ENCODE measurements at places on chromosomes 5 and 9.

DNA sequence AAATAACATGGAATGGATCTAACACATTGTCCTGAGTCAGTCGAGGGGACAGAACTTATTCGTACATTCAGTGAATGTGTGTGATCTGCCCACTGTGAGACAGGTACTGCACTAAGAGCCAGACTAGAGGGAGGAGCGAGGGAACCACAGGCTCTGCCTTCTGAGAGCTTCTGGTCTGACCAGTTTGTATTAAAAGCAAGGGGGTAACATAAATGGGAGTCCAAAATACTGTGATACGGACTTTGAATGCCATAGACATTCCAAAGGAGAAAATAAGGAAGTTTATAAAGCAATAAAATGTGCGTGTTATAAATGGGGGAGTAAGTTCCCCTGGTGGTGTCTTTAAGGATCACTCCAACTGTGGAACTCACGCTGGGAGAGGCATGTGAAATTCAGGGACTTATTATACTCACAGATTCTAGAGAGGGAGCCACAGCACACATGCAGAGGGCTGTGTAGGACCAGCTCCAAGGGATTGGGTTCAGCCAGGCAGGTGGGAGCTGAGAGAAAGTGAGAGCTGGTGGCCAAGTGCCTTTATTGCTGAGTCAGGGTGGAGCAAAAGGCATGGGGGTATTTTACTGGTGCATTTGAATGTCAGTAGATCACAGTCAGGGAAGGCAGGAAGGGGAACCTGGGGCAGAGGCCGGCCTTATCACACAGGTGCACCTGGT is 186.5 kb upstream of the WWC1 start:
- DNase-seq: no peak

DNA sequence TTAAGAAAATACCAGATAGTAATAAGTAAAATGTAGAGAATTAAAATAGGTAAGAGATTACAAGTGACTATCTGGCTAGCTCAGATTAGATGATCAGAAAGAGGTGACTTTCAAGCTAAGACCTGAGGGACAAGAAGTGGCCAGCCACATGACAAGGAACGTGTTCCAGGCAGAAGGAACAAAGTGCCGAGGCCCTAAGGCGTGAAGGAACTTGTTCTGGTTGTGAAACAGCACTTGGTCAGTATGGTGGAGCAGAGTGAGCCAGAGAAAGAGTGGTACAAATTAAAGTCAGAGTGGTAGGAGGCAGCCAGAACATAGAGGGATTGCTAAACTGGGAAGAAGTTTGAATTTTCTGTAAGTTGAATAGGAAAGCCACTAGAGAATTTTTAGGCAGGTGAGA is 73.6 kb downstream of the ADRB2 start:
- no peak for DNase-seq

DNA sequence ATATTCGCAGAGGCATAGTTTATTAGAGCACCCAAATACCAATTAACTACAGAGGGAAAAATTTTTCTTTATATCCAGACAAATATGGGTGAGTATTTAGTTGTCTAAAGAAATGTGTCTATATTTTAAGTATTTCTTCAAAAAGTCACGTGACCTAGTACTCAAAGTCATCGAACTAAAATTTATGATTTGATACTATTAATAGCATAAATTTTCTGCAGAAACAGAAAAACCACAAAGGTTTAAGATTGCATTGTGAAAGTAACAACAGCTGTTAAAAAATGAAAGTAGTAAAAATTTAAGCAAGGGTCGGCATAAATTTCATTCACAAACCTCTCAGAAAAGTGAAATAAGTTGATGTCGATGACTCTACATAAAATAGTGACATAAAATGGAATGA is 323.9 kb upstream of the RORB start:
- no peak for DNase-seq

DNA sequence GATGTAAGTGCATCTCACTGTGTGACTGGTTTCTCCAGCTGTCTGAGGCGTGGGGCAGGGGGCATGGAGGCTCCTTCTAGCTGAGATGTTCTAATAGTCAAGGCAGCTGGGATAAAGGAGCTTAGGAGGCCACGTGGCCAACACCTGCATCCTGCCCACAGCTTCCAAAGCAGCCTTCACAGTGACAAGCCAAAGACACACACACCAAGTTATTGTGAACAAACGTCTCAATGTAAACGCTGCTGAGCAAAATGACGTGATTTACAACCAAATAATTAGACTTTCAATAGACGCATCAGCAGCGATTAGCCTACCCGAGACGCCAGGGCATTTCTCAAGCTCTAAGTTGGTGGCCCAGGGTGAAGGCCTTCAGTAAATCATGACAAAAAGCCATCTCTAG is 23.2 kb upstream of the SLC25A51 start:
- DNase-seq: no peak

DNA sequence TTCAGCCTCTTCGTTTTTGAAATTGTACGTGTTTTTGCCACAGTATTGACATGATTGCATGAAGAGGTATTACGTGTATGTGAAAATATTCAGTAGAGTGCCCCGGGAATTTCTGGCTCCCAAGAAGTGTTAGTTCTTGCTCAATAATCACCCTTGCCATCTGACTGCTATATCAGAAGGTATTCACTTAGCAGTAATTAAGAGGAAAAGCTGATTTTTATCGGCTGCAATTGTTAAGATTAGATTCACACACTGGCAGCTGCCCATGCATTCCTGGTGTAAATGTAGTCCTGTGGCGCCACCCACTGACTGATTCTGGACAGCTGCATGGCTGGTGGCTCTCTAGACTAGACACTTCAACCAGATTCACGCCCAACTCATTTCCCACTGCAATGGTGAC is 440.1 kb upstream of the ADAMTS16 start:
- DNase-seq: no peak

GRCh38 chr5:27208051-27208450 is 169.7 kb upstream of the CDH9 start:
- no peak for DNase-seq

GRCh38 chr9:131396626-131397025 is 2.7 kb downstream of the PRRC2B start:
- DNase-seq: no peak

DNA sequence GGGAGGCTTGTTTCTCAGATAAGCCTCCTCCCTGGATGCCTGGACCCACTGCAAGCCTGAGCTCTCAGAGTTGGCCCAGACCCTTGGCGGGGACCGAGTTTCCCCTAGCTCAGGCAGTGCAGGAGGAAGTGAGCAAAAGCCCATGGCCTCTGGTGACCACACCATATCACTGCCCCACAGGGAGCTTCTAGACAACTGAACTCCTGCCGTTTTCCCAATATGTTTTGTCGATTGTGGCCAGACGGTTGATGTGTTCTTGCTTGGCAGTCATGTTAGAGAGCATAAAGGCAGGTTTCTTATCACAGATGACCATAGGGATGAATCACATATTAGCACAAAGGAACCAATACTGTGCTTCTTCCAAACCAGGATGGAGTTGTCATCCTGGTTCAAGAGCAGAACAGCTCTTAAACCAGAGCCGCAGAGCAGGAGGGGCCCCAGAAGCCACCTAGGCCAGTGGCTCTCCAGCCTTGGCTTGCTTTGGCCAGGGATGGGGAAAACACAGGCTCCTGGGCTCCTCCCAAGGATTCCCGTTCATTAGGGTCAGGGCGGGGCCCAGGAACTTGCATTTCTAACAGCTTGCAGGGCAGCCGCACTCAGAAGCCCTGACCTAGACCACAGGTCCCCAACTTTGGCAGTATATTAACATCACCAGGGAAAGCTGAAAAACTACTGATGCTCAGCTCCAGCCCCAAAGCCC is 113.1 kb upstream of the TBC1D2 start:
- no peak for DNase-seq

DNA sequence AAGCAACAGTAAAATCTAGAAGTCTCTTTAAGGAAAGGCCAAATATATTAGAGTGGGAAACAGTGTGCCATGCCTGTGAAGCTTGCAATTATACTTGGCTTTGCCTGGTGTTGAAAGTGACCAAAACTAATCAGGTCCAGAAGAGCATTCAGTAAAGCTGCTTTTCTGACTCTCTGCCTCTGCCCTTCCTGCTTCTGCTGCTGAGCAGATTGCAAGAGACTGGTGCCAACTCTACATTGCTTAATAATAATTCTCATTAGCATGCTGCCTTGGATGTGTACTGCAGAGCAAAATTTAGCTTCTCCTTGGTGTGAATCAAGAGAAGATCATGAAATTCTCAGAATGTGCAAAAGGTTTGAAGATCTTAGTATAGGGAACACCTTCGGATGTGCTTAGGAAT is 120.4 kb upstream of the RFX3 start:
- no peak for DNase-seq

- DNase-seq: no peak
These were observed 270.4 kb upstream of the TMEM161B start for GRCh38 chr5:88539026-88539425.

DNA sequence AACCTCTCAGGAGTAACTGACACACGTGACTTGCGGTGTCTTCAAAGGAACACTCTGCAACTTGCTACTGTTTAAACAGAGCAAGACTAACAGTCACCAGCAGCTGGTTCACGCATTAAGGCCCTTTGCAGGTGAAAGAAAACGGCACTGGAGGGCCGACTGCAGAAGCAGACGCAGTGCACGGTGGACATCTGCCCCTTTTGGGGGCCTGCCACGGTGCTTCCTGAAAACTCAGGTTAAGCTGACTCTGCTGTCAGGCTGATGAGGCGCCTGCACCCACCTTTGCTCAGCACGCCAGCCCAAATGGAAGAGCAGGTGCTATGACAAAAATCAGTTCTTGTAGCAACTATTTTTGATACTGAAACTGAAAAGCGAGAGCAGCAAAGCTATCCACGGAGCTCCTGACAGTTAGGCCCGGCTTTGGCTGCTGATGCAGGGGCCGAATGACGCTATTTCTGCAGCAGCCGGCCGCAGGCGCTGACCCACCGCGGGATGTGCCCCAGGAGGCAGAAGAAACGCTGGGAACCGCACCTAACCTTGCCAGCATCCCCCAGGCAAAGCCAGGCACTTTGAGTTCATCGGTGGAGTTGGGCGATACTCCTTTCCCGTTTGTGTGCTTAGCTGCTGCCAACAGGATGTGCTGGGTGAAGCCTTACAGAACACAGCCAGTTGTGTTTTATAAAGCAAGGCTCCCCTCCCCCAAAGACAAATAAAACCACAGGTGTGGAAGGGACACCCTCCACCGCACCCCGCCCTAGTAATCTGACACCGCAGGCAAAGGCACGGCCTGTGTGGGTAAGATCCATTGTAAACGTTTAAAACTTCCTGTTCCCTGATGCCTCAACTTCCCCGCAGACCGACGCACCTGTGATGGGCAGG is 21.1 kb upstream of the TERT start:
- DNase-seq: peak; percentile 82

DNA sequence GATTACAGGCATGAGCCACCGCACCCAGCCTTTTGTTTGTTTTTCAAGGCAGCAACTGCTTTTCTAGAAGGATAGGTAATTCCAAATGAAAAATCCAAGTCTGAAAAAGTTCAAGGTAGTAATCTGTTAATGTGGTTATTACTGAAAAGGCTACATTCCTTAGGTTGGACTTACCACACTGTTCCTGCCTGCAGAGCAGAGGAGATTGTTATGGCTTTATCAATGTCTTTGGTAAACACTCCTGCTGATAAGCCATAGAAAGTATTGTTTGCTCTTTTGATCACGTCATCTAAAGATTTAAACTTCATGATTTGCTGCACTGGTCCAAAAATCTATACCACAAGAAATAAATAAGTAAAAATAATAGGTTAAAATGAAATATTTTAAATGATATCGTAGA is 43.4 kb downstream of the ALDH1A1 start:
- no peak for DNase-seq

- DNase-seq: no peak
These were observed 1.2 kb downstream of the SEMA4D start for GRCh38 chr9:89496645-89497256.

DNA sequence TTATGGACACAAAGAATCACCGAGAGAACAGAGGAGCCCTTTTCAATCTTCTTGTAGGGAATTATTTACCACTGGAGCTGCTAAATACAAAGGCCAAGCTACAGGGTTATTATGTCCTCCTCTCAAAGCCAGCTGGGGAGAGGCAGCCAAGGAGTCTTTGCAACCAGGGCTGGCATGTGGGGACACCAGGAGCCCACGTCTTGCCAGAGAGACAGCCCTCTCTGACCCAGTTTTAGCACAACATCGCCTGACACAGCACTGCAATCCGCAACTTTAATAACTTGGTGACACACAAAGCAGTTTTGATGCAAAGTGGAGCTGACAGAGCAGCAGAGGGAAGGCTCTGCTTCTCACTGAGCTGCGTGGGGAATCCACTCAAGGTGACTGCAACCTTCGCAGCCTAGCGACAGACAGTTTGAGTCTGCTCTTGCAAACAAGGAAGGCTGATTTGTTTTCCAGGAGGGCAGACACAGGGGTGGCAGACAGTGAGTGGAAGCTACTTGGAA is 33.6 kb downstream of the TLR4 start:
- no peak for DNase-seq

- no peak for DNase-seq
These were observed 4.0 kb downstream of the PAPPA start for GRCh38 chr9:116157436-116158138.

GRCh38 chr9:6711403-6711802 is 46.4 kb upstream of the KDM4C start:
- DNase-seq: no peak

DNA sequence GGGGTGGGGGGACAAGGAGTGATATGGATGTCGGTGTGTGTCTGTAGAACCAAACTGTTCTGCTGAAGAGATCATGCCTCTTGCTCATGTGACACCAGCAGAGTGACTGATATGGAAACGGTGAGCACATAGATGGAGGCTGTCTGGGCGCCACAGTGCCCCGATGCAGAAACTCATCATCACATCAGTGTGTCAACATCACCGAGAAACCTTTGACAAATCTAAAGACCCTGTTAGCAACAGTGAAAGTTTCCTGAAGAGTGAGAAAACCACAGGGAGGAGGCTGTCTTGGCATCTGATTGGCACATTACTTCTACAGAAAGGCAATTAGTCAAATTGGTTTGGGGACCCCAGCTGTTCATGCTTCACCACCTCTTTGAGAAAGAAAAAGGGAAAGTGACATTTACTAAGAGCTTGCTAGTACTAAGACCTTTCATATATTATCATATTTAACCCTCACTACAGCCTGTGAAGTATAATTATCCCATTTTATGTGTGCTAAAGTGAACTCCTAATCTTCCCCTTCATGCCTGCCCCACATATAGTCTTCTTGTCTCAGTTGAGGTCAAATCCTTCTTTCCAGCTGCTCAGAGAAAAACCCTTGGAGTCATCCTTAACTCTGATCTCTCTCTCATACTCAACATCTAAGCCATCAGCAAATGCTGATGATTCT is 25.6 kb downstream of the CSF2 start:
- DNase-seq: no peak

GRCh38 chr9:112180387-112180881 is 5.3 kb upstream of the SUSD1 start:
- DNase-seq: no peak

DNA sequence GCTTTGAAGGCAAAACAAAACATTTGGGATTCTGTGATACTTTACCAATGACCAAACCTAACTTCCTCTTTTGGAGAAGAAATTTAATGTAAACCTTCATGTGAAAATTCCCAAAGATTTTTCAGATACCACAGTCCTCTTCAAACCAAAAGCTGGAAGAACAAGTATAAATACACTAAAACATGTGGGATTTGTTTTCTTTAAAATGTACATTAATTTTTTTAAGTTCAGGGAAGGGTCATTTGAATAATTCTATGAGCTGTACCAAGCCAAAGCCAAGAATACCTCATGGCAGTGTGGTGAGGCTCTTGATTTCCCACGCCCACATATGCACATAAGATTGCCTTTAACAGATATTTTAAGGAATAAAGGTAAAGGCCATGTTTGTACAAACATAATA is 28.4 kb upstream of the ITGA1 start:
- no peak for DNase-seq

GRCh38 chr5:89086390-89087086 is 203.6 kb upstream of the MEF2C start:
- no peak for DNase-seq

GRCh38 chr5:39622281-39622680 is 197.5 kb upstream of the DAB2 start:
- no peak for DNase-seq

Data from GM19239 (cell line).